DMS79 (cell line): ENCODE measurements at places on chromosomes 7 and 10.

GRCh38 chr7:43636093-43636492 lies 53.2 kb downstream of the STK17A start:
- DNase-seq: no peak

- no peak for DNase-seq
These were observed 608.5 kb downstream of the PHTF2 start for GRCh38 chr7:78407031-78407430.

DNA sequence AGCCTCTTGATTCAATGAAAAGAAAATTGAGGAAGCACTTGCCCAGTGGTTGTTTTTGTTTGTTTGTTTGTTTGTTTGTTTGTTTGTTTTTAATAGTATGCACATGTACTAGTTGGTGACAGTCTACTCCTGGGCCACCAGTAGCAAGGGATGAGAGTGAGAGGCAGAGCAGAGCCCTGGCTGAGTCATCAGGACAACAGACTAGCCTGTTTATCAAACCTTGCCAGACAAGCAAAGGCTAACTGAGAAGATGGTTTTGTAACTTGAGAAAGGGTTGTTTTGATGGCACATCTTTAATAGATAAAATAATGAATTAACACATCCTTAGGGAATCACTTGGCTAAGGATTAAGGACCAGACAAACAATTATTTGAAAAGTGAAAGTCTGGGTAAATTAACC lies 78.1 kb downstream of the INHBA start:
- DNase-seq: no peak

DNA sequence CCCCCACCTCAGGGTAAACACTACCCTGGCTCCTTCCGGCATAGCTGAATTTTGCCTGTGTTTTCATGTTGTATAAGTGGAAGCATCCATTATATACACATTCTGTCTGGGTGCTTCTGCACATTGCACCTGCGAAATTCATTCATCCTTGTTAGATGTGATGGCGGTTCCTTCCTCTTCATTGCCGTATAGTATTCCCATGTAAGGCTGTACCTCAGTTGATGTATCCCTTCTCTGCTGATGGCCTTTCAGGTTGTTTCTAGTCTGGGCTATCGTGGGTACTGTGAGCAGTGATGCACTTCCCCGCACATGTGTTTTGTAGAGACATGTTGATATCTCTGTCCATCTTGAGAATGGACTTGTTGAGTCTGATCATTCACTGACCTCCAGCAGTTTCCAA lies 28.9 kb downstream of the ELFN1 start:
- no peak for DNase-seq

DNA sequence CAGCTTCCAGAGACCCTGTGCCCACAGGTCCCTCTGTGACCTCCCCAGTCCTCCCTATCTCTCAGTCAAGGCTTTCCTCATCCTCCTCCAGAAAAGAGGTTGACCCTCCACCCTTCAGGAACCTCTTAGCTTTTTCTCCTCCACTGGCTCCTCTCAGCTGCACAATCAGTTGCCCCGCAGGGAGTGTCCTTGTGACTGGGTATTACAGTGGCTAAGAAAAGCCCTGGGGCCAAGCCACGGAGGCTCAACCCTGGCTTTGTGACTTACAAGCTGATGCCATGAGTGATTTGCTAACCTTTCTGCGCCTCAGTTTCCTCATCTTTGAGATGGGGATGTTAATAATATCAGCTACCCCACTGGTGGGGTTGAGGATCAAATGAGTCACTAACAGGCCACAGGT lies 66.4 kb upstream of the ZMIZ1 start:
- DNase-seq: no peak
